Heart right ventricle (tissue), 16 donors: ENCODE measurements at places on chromosomes 6 and 20. TPM values are rescaled to one million over a fixed set of nuclear protein-coding genes. Genes with fewer than 3 reads are reported as not detected.

The SLC17A3 gene
- polyA plus RNA-seq = not detected

The FAM83D gene
- polyA plus RNA-seq = 0.67 TPM

The HLA-G gene
- 0.13 TPM for polyA plus RNA-seq

The PPIL6 gene
- 0.44 TPM for polyA plus RNA-seq

The ACSS1 gene
- 29.7 TPM for polyA plus RNA-seq

The FNDC1 gene
- 0.20 TPM for polyA plus RNA-seq

The ANGPT4 gene
- polyA plus RNA-seq = 0.14 TPM

The DDX43 gene
- 0.37 TPM for polyA plus RNA-seq

The BFSP1 gene
- polyA plus RNA-seq = 0.19 TPM

The FBXL4 gene
- 3.3 TPM for polyA plus RNA-seq

The EPHA7 gene
- 0.67 TPM for polyA plus RNA-seq

The TCP11 gene
- 0.03 TPM for polyA plus RNA-seq

The FAM209B gene
- 0.62 TPM for polyA plus RNA-seq

The GUCA1A gene
- polyA plus RNA-seq = not detected

The METTL24 gene
- 0.07 TPM for polyA plus RNA-seq

The REM1 gene
- 3.9 TPM for polyA plus RNA-seq

The SAMD3 gene
- 0.12 TPM for polyA plus RNA-seq

The CST1 gene
- polyA plus RNA-seq = not detected

The RAB5IF gene
- 120 TPM for polyA plus RNA-seq

The ARHGAP18 gene
- 2.2 TPM for polyA plus RNA-seq

The USP49 gene
- 2.0 TPM for polyA plus RNA-seq

The ABT1 gene
- polyA plus RNA-seq = 11.7 TPM

The MLN gene
- not detected for polyA plus RNA-seq

The FAM217A gene
- polyA plus RNA-seq = not detected

The HS3ST5 gene
- not detected for polyA plus RNA-seq

The ECT2L gene
- polyA plus RNA-seq = 0.28 TPM

The NOTCH4 gene
- 33.0 TPM for polyA plus RNA-seq

The GMPR gene
- polyA plus RNA-seq = 161 TPM

The WFDC2 gene
- polyA plus RNA-seq = 0.66 TPM

The CGA gene
- 1.0 TPM for polyA plus RNA-seq

The OR2H2 gene
- not detected for polyA plus RNA-seq

The HUS1B gene
- 0.13 TPM for polyA plus RNA-seq

The DEFB132 gene
- polyA plus RNA-seq = not detected

The SLC52A3 gene
- polyA plus RNA-seq = 2.8 TPM

The TBC1D22B gene
- polyA plus RNA-seq = 5.8 TPM

The FKBP1A gene
- polyA plus RNA-seq = 110 TPM

The HRH3 gene
- polyA plus RNA-seq = not detected

The COL11A2 gene
- 0.55 TPM for polyA plus RNA-seq
